ENCODE measurements at places on chromosomes 16 and 17. TPM values are rescaled to one million over a fixed set of nuclear protein-coding genes. Genes with fewer than 3 reads are reported as not detected.

GRCh38 chr16:9232102-9232770, 140.8 kb downstream of the HAPSTR1 start:
- peak; percentile 47 for DNase-seq

The PPL gene
- 10.9 TPM for total RNA-seq

DNA sequence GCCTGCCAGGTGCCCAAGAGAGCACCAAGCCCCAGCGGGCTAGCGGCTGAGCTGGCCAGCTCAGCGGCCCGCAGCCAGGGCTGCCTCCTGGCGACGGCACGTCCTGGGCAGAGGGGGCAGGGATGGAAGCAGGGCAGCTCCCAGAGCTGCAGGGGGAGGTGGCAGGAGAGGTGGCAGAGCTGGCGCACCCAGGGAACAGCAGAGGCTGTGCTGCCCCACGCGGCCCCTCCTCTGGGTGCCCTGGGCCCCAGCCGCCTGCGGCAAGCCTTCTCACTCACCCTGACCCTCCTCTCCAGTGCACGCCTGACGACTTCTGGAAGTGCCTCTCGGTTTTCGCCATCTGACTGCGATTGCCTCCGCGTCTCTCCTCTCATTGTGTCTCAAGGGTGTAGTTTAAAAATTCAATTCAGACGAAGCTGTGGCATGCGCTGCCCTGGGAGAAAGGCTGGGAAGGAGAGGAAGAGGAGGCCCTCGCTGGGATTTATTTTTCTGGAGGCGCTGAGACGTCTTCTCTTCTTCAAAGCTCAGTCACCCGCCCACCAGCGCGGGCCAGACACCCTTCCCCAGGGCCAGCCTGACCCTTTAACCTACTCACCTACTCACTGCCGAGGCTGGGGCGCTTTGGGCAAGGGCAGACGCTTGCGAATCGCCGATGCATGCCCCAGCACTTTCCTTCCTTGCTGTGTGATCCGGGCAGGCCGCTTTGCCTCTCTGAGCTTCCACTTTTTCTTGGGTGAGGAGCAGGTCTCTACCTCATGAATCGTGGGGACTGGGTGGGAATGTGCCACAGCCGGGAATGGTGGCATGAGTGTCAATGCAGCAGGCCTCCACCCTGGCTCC, 24.9 kb downstream of the GSE1 start:
- DNase-seq = no peak

DNA sequence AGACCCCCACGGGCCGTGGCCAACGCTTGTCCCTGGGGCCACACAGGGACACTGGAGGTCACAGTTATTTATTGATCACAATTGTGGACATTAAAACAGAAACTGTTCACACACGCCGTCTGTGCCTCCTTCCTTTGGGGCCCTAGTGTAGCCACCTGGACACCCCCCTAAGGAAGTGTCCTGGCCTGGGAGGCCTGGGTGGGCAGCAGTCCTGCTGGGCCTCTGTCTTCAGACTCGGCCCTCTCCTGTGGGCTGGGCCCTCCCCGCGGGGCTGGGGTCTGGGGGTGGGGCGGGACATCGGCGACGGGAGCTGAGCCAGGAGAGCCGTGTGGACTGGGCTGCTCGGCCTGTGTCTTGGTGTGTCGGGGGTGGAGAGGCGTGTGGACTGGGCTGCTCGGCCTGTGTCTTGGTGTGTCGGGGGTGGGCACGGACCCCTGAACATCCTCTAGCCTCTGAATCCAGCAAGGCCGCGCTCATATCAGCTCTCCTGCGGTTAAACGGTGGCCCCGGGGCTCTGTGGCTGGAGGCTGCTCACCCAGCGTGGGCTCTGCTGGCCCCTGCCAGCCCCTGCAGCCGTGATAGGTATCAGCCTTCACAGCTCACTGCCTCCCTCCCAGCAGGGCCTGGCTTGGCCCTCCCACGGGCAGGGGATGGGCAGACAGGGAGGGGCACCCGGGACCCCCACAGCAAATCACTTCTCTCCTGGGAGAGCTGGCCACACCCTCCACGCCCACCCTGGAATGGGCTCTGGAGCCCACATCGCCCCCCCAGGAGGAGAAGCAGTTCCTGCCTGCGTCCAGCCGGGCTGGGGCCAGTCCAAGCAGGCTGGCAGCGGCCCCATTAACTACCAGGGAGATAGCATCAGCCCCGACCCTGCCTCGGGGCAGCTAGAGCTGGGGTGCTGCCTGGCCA, 1.1 kb upstream of the NHLRC4 start:
- DNase-seq = no peak

- DNase-seq = no peak
Observed at GRCh38 chr17:79732254-79732653, 1.5 kb downstream of the ENPP7 start.

DNA sequence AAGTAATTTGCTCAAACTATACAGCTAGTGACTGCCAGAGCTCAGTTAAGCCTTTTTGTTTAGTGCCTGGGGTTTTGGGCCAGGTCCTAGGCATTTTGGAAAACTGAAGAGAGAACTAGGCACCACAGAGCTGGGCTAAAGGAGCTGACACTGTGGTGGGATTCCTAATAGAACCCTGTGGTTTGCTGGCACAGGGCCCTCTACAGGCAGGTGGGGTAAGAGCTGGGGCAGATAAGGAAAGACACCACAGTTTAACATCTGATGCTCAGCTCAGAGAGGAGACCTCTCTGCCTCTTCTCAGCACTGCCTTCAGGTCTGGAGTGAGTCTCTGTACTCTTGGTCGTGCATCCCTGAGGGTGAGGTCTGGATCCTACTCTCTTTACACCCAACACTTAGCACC, 121.2 kb downstream of the SNX11 start:
- DNase-seq = no peak

DNA sequence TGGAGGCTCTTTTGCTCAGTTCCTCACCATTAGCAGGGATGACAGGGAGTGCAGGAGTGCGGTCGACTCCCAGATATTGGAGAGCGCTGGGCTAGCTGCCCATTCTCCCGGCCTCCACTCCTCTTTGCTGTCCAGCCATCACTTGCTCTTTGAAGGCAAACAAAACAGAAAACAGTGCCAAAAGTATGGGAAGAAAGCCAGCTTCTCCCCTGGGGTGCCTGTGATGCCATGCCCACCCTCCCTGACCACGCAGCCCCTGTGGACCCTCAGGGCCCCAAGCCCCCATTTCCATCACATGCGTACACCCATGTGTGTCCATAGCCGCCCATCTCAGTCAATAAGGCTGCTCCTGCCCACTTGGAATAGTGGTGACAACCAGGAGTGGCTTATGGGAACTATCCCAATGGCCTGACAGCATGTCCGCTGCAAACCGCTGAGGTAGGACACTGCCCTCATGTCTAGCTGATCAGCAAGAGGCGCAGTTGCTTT, 30.0 kb downstream of the MAPT start:
- DNase-seq = no peak

GRCh38 chr17:12671906-12672305, 6.2 kb downstream of the MYOCD start:
- no peak for DNase-seq

GRCh38 chr16:75266738-75267630, 15.6 kb upstream of the BCAR1 start:
- no peak for DNase-seq

DNA sequence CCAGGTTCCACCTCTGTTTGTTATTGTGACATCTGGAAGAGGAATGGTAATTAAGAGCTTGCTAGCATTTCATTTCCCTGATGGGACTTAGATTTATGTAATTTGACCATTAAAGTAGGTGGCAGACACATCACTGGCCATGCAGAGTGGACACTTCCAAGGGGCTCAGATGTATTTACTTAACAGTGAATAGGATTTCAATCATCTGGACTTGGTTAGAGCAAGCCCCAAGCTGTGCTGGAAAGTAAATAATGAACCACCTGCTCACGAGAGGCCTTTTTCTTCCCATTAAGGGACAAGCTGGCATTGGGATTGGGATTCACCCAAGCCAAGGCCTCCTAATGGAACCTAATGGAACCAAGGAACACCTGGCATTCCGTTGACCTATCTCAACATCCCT, 395.3 kb downstream of the HS3ST4 start:
- no peak for DNase-seq

The OR1A1 gene
- not detected for total RNA-seq

- DNase-seq = peak; percentile 26
Observed at GRCh38 chr17:68085771-68086381, 50.3 kb downstream of the KPNA2 start.

DNA sequence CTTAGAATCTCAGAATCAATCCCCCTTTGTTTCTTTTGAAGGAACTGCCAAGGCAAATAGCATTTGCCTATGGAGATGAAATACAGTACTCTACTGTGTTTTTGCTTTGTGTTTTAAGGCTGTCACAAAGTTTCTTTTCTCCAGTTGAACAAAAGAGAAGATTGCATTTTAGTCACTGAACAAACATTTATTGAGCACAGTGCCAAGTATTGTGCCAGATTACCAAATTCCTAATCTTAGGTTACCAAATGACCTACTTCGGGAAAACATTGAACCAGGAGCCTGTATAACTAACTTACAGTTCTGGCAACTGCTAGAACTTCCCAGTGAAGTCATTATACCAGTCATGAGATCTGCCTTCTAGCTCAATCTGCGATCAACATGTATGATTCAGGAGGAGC, 3.0 kb upstream of the UBB start:
- no peak for DNase-seq

The LMF1 gene
- 16.0 TPM for total RNA-seq

The CHD9NB gene
- 0.48 TPM for total RNA-seq

DNA sequence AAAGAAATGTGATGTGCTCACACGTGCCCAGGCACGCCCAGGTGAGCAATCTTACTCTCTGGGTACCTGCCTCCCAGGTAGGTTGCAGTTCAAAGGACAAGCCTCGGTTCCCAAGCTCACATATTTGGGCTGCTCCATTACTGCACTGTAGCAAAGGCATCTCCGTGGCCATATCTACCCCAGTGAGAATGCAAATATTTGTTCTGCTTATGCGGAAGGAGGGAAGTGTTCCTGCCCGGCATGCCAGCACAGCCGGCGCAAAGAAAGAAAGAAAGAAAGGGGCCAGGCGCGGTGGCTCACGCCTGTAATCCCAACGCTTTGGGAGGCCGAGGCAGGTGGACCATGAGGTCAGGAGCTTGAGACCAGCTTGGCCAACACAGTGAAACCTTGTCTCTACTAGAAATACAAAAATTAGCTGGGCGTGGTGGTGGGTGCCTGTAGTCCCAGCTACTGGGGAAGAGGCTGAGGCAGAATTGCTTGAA, 30.7 kb downstream of the SLC43A2 start:
- DNase-seq = no peak

- DNase-seq = no peak
Observed at GRCh38 chr17:77036841-77037381, 103.9 kb upstream of the SEC14L1 start.

- no peak for DNase-seq
Observed at GRCh38 chr17:79711715-79712305, 18.9 kb upstream of the ENPP7 start.

The DNAH9 gene
- 2.2 TPM for total RNA-seq

The KCNJ18 gene
- total RNA-seq = not detected

The TPSG1 gene
- not detected for total RNA-seq
